ELR (cell line): ENCODE measurements at places on chromosomes 12 and 14.

DNA sequence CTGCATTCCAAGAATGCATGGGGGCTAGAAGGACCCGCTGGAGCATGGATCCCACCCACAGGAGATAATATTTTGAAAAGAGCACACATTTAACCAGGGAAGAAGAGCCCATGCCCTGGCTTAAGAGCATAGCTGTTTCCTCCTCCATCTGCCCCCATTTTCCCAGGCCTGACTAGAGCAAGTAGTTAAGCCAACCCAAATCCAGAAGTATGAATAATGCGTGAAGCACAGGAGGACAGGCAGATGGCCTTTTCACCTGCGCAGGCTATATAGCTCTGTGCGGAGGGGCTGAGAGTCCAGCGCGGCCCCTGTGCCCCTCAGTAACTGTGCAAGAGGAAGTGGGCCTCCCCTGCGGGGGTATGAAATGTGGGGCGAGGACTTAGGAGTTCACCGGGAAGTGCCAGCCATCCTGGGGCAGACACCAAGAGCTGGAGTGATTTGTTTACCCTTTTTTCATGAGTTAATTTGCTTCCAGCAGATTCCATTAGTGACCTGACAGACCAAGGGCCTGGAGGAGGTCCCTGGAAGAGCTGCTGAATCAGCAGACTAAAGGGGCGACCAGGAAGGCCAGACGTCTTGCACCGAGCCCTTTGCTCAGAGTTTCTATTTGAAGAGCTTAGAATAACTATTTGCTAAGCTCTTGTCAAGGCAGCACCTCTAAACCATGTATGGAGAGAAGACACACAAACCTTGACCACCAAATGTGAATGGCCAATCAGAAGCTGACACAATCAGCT lies 37.2 kb downstream of the DPF3 start:
- no peak for DNase-seq

- DNase-seq: no peak
Observed at GRCh38 chr12:105293187-105293586, 37.3 kb upstream of the C12orf75 start.

DNA sequence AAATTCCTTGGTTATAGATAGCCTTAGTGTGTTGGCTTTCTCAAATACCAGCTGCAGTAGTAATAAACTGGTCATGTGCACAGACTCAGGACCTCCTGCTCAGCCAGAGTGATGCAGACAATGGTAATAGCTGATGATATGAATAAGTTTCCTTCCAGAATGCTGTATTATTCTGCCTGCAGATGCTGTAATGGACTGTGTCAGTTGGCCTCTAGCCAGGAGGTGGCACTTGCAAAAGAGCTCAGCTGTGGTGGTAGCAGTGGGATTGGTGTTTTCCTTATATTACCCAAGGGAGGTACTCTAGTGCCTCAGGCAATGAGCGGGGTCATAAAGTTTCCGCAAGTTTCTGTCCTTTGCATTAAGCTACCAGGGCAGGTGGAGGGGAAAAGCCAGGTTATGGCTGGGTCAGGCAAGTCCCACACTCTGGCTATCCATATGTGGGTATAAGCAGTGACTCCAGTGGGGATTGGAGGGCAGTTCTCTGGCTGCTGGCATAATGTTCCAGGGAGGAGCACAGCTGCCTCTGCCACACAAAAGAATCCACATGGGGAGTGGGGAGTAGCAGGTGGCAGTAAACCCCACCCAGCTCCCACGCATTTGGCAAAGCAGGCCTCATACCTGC lies 14.0 kb upstream of the MUCL1 start:
- DNase-seq: no peak

DNA sequence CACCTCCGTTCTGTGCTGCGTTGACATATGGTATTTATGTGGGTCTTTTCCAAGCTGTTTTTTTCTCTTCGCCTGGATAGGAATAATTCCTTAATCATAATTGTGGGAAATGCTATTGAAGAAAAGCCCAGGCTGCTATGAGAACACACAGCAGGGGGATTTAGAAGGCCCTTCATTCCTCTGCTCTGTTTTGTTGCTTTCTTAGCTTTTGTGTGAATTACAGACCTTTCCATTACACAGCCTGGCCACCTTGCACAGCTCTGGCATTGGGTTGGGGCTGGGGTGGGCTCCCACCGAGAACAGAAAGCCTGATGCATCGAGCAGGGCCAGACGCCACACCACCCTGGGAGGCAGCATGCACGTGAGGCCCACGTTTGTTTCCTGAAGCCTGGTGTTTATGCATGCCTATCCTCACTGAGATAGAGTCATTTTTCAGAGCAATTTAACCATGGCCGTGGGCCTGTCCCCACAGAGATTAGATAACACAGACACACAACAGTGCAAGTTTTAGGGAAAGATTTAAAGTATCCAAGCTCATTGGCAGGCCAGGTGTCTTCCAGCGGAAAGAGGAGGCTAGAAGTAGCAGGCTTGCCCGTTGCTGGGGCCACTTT lies 287.6 kb upstream of the PWP1 start:
- no peak for DNase-seq

DNA sequence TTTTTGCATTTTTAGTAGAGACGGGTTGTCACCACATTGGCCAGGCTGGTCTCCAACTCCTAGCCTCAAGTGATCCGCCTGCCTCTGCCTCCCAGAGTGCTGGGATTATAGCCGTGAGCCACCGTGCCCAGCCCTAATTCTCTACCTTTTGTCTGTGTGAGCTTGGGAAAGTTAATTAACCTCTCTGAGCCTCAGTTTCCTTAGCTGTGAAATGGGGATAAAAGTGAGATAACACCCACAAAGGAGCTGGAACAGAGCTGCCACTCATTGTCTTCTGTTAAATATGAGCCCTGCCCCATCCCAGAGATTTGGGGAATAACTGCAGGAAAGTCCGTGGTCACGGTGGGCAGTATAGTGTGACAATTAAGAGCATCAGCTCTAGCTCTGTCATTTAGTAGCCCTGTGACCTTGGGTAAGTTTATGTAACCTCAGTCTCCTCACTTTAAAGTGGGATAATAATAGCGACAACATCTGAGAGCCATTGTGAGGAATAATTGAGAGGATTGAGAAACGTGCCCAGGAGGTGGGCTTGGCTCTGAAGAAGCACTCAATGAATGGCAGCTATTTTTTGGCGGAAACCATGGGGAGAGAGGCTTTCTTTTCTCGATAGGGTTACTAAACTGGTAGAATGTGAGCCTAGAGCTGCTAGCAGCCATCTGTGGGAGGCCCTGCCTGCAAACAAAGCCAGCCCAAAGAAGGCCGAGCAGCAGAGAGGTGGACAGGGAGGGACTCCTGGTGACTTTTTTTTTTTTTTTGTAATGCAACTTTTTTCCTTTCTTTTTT lies 60.8 kb upstream of the MED13L start:
- DNase-seq: no peak

DNA sequence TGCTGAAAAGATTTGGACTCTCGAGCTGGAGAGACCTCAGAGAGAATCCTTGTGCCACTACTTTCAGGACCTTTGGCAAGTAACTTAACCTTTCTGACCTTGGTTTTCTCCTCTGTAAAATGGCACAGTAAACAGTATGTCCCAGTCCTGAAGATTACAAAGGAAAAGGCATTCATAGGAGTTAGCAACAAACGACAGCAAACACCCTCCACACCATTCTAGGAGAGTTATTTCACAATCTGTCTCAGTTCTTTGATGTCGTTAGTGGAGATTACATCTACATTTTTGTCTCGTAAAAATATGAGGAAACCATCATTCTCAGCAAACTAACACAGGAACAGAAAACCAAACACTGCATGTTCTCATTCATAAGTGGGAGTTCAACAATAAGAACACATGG lies 205.7 kb downstream of the ITPR2 start:
- no peak for DNase-seq

DNA sequence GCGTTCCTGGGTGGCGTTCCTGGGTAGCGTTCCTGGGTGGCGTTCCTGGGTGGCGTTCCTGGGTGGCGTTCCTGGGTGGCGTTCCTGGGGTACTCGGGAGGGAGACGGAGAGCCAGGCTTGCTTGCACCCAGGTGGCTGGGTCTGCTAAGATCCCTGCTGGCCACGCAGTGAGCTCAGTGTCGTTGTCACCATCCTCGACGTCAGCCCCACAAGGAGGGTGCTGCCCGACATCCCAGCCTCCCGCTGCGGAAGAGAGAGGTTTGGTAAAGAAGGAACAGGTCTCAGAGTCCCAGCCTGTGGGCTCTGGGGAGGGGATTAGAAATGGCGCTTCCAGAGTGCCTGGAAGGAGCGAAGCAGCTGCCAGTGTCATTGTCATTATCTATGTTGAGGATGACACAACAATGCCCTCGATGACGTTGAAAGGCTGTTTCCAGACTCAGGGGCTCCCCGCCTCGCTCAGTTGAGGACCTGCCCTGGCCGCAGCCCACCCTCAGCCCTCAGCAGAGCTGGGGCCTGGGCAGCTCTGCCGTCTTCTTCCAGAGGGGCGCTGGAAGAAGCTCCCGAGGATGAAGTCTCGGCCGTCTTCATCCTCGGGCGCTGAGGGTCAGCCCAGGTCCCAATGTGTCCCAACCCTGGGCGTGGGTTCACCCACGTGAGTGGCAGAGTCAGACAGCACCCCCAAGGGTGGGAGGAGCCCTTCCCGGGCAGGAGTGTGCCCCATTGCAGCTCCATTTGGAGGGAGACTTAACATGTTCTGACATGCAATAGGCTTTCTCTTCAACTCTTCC lies 328.8 kb downstream of the ADGRD1 start:
- DNase-seq: no peak

GRCh38 chr12:126093908-126094307 lies 1028.7 kb downstream of the AACS start:
- DNase-seq: peak; percentile 0

DNA sequence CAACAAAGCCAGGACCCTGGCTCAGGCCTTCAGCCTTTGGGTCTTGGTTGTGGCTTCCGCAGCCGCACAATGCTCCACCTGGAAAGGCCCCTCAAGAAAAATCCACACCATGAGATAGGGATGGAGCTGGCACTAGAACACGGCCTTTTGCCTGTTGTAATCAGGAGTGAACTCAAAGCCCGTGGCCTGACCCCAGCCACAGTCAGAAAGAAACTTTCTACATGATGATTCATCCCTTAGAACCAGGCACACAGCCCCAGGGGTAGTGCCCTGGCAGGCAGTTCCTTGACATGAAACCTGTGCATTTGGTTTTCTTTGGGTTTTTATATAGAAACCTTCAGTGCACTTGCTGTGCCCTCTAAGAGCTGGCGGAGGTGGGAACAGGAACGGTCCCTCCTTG lies 5.1 kb downstream of the CLMN start:
- DNase-seq: peak; percentile 68

GRCh38 chr14:52759145-52759544 lies 29.2 kb downstream of the STYX start:
- no peak for DNase-seq

DNA sequence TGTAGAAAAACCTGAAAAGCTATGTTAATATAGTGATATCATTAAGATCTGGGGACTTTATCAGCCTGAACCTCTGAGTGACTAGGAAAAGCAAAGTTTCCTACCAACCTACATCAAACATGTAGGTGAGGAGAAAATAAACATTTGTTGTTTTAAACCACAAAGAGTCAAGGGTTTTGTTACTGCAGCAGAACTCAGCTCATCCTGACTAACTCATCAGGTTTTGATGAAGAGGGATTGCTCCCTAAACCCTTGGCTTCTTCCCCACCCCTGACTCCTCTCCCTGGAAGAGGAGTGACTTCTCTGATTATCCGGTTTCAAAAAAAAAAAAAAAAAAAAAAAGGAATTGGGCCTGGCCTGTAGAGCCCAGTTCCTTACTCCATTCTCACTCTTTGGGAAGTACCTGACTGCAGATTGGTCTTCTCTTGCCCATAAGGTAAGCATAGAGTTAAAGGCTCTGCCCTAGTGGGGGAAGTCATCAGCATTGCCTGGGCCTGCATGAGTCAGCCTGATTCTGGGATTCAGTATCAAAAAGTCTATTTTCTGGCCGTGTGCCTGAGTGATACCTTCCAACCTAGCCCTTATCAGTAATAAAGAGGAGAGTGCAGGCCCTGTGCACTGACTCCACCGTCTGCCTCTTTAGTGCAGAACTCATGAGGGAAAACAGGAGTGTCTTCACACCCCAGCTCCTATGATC lies 16.9 kb downstream of the BDKRB1 start:
- DNase-seq: peak; percentile 52

- peak; percentile 10 for DNase-seq
Observed at GRCh38 chr12:14654416-14654815, 42.0 kb downstream of the GUCY2C start.

GRCh38 chr12:124191024-124191359 lies 103.9 kb upstream of the RFLNA start:
- peak; percentile 33 for DNase-seq

GRCh38 chr12:1670358-1671268 lies 20.3 kb upstream of the ADIPOR2 start:
- no peak for DNase-seq
